ENCODE measurements at places on chromosomes 2 and 18.

DNA sequence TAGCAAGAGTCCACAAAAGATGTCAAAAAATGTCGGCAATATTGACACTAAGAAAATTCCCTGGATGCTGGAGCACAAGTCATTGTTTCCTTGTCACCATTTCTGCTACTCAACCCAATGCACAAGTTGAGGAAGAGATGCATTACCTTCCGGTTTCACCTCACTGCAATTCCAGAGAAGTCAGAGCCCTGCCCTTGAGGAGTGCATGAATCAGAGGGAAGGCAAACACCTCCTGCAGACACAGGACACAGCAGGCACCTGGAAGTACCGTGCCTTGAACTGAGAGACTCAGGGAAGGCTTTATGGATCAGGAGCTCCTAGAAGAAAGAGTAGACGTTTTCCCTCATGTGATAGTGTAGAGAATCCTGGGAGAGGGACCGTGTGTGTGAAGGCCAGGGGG is 62.7 kb upstream of the ARL4C start:
- no peak for DNase-seq

DNA sequence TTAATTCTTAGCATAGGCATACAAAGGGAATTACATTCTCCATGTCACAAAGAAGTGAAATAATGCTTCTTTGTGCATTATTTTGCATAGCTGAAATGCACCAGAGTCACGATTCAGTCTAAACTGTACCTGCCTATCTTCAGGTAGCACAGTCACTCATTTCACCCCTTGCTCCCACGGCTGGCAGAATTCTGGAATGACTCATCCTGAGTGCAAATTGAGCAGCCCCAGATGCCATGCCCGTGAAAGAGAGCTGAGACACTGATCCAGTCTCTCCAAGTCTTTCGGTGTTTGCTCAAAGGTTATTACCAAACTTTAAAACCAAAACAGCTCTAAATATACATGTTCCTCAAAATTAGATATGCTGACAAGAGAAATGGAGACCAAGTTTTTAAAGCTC is 168.3 kb upstream of the POU3F3 start:
- DNase-seq = no peak

GRCh38 chr18:76878426-76878825 is 56.1 kb downstream of the ZNF236 start:
- no peak for DNase-seq

DNA sequence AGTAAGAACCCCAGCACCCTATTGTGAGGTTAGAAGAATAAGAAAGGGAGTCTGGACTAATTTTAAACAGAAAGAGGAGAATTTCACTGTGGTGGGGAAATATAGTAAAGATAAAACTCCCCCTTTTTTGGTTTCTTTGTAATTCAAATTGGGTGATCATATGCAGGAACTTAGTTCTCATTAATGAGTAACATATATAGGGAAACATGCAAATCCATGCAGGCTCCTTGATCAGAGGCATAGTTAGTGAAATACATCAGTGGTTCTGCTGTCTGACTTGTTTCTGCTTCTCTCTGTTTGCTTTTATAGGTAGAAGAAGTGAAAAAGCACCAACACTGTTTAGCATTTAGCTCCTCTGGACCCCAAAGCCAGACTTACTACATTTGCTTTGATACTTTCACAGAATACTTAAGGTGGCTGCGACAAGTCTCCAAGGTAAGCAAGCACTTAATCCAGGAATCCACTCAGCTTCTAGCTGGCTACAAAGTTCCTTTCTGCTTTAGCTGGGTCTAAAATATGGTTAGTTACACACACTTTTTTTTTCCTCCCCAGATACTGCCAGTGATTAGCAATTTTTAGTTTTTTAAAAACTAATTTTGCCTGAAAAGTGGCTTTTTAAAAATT is 123.2 kb downstream of the PHLPP1 start:
- no peak for DNase-seq

DNA sequence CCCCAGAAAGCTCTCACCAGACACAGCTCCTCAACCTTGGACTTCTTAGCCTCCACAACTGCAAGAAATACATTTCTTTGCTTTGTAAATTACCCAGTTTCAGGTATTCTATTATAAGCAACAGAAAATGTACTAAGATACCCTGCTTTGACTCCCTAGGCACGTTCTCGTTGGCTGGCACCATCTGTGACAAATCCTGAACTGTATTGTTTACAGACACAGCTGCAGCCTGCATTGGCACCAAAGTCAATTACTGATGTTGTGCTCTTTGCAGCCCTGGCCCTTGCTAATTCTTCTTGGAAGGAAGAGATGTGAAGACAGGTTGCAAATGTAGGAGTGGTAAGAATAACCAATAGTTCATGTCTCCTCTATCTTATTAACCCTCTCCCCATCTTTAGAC is 72.7 kb upstream of the FAM136A start:
- DNase-seq = no peak

DNA sequence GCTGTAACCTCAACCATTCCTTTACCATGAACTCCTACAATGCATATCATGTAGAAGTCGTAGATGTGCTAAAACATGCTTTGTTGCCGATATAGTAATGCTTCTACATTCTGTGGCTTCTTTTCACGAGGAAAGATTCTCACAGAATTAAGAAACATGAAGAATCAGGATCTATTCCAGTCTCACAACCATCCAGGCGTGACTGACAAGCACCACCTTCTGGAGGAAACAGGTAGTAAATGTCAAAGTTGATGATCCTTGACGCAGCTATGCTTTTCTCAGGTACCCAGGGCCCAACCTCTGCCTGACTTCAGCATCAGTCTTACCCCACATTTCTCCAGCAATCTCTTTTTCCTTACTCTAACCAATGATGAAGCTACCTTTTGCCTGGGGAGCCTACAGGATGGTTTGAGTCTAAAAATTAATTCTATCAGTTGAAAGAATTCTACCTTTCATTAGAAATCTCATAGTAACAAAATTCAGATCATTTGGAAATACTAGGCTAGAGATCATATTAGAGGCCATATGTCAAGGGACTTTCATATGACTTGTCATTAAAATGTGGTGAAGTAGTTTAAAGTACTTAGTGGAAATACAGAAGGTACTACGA is 123.3 kb upstream of the RND3 start:
- peak; percentile 1 for DNase-seq

- no peak for DNase-seq
Observed at GRCh38 chr2:1219901-1220573, 193.2 kb upstream of the TPO start.

DNA sequence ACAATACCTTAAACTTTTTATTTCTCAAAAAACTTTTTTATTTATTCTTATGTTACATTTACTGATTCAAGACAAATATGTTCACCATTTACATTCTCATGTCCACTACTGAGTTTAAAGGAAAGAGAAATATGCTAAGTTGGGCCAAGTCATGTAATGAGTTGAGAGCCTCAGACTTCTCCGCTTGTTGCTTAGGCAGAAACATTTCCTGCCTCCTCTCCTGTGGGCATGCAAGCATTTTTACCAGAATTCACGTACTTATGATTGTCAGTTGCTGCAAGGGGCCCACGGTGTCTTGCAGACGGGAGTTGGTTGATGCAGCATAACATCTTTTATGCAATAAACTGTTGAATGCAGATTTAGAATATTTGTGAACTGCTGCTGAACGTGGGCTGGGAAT is 51.8 kb downstream of the MYO1B start:
- DNase-seq = no peak

GRCh38 chr2:55314985-55315384 is 46.0 kb upstream of the MTIF2 start:
- no peak for DNase-seq

GRCh38 chr2:232013701-232014353 is 52.3 kb downstream of the DIS3L2 start:
- DNase-seq = peak; percentile 42

- peak; percentile 65 for DNase-seq
Observed at GRCh38 chr2:12716032-12716281, 779 bp upstream of the TRIB2 start.

DNA sequence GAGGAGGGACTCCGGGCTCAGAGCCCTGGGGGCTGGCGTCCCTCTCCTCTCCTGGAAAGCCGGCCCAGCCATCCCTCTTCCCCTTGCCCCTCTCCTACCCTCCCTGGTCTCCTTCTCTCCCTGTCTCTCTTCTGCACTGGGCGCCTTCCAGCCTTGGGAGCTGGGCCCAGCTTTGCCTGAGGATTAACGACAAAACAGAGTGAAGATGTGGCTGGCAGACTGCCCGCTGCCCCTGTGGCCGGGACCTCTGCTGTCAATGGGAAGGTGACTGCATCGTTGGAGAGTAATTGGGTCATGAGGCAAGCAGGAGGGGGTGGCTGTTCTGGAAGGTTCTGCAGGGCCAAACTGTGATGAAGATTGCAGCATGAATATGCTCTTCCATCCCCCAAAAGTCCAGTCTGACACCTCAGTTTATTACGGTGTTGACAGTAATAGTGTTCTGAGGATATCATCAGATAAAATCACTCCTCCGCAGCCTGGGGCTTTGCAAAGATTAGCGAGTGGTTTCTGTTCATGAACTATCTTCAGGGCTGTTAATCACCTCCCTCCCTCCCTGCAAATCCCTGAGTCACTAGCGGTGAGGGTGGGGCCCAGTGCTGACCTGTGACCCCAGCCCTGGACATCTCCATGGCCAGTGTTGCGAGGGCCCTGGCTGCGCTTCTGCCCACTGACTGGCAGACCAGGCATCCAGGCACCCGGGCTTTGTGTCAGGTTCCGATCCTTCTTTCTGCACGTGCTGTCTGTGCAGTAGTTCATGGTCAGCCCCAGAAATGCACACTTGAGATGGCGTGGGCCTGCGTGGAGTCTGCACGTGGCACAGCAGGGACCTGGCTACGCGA is 23.0 kb downstream of the RTP5 start:
- no peak for DNase-seq

DNA sequence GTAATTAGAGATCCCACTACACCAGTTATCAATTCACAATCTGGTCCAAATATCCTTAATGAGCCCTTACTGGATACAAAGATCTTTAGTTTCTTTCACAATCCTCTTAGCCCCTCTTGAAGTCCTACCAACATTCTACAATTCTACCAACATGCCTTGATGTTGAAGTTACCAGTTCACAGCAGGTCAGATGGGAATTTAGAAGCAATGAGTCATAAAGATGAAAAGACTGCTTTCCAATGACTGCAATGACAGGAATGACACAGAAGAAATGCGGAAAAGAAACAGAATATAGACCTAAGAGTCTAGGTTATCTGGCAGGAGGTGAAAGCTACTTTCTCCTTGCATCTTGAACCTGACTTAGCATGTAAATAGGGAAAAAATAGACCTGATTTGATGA is 24.5 kb downstream of the RTTN start:
- no peak for DNase-seq

- DNase-seq = no peak
Observed at GRCh38 chr2:47561371-47561770, 158.4 kb downstream of the MSH2 start.

DNA sequence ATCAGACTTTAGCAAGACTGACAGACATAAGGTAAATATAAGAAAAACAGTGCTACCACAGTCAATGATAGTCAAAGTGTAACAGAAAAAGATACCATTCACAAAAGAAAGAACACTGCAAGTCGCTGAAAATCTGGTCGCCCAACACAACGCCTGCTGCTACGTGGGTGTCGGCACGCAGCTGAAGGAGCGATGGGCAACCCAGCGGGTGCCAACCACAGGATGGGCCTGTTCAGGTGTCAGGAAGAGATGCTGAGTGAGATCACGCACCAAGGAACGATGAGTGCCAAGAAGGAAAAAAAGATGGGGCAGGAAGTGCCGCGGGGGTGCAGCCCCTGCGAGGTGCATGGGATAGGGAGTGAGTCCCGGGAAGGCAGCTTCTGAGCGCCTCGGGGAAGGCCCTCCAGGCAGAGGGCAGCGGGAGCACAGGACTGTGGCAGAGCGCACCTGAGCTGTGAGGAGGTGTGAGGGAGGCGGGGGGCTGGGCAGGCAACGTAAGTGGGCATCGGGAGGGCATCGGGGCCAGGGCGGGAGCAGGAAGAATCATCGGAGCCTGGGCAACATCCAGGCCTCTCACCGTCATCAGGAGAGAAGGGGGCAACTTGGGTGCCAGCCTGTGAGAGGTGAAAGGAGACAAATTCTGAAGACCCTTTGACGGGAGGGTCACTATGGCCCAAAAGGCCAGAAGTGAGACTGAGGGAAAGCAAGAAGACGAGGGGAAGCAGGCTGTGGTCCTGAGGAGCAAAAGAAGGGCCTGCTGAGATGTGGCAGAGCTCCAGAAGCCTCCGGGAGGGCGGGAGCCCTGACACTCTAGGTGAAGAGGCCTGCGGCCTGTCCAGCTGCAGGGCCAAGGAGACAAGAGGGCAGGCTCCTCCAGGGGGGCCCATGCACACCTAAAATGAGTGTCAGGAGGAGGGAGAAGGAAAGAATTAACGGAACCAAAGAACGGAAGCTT is 14.8 kb upstream of the MTERF4 start:
- DNase-seq = no peak

- no peak for DNase-seq
Observed at GRCh38 chr2:184921676-184922075, 323.3 kb downstream of the ZNF804A start.

DNA sequence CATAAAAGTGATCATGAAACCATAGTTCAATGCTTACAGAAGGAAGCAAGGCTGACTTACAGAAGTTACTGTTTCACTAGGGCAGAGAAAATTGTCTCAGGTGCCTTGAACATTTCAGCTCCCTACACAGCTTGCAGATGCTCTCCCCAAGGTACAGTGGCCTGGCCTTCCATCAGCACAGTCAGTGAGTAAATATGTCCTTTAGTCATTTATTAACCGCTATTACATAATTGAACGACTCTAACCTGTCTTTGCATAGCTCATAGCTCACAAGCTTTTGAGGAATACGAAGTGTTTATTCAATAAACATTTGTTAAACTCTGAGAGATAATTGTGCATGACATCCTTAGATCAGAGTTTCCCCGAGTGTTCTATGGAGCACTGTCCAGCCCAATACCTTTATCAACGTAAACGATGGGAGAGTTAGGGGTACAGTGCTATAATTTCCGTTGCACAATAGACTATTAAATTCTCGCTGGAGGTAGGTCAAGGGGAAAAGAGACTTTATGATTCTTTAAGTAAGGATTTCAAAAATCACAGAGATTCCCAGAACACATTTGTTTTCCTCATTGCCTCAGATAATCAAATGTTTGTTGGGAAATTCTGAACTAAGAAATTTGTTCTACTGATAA is 677.8 kb downstream of the TSN start:
- DNase-seq = no peak
